ENCODE measurements at places on chromosomes 16 and 17. TPM values are rescaled to one million over a fixed set of nuclear protein-coding genes. Genes with fewer than 3 reads are reported as not detected.

KCNG4 gene
- total RNA-seq: not detected

NUTF2 gene
- total RNA-seq: 73.6 TPM

ALOX12B gene
- not detected for total RNA-seq

NACA2 gene
- not detected for total RNA-seq

HNF1B gene
- not detected for total RNA-seq

CEMP1 gene
- total RNA-seq: not detected

SPATA32 gene
- total RNA-seq: not detected

SLX1B gene
- 19.1 TPM for total RNA-seq

USH1G gene
- total RNA-seq: not detected

MGRN1 gene
- 30.5 TPM for total RNA-seq

KRTAP9-8 gene
- not detected for total RNA-seq

DNA sequence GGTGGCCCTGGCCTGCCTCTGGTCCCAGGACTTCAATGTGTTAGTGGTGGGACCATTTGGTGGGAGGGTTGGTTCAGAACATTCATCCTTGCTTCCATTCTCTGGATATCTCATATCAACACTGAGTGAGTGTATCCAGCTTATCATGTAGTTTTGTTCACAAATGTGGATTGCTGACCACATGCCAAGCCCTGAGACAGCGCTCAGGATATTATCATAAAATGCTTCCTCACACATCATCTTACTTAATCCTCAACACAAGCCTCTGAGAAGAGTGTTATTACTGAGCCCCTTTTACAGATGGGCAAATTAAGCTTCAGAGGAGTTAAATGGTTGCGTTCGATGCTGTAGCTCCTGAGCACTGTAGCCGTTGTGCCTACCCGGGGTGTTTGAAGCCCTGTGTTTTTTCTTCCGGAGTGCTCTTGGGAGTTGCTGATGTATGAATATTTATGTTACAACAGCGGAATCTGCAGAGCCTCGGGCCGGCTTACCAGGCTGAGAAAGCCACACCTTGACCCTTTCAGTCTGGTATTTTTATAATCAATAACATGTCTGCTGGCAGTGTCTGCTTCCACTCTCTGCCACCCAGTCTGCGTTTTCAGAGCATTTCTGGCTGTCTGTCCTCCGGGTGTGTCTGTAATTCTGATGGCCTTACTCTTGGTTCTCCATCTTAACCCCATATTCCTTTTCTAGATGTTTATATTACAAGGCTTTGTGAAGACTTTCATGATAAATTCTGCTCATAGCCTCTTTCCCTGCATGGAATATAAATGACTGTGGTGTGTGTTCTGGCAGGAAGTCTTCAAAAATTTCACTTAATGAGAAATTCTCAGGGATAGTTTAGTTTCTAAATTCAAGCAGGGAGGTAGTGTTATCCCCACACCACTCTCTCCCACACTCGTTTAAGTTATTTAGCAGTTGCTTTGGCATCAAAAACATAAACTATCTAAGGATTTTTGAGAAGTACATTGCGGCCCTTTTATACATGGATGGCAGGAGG is 2.9 kb downstream of the GLP2R start:
- peaks cover 32% of the 10 kb centered on the region for H3K27me3 ChIP-seq
- H3K4me1 ChIP-seq: no peaks in the 10 kb centered on the region
- H3K36me3 ChIP-seq: no peaks in the 10 kb centered on the region
- no peak overlapping the region for H3K4me3 ChIP-seq

GRCh38 chr16:50458667-50459495 is 89.3 kb upstream of the NKD1 start:
- H3K27ac ChIP-seq: no peak overlapping the region
- DNase-seq: no peak
- H3K4me1 ChIP-seq: no peaks in the 10 kb centered on the region
- peaks cover 100% of the 10 kb centered on the region for H3K27me3 ChIP-seq
- no peaks in the 10 kb centered on the region for H3K36me3 ChIP-seq

DNA sequence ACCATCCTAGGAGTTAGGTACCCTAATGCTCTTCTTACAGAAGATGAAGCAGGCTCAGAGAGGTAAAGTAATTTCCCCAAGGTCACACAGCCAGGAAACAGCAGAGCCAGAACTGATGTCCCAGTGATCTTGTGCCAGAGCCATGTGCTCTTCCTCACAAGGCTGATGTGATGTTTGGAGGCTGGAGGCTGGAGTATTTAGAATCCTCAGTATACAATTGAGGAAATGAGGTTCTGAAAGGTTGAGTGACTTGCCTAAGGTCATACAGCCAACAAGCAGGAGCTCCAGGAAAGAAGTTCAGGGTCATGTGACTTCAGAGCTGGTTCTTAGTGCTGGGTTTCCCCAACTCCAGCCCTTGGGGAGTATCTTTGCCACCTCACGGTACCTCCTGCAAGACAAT is 18.5 kb downstream of the ITPRIPL2 start:
- peaks cover 70% of the 10 kb centered on the region for H3K4me1 ChIP-seq
- H3K36me3 ChIP-seq: no peaks in the 10 kb centered on the region

- peak overlapping the region; percentile 41 for H3K27ac ChIP-seq
- no peak overlapping the region for H3K4me3 ChIP-seq
- peaks cover 19% of the 10 kb centered on the region for H3K36me3 ChIP-seq
- no peak for DNase-seq
- H3K27me3 ChIP-seq: no peaks in the 10 kb centered on the region
Observed at GRCh38 chr16:53865494-53865863, 161.5 kb downstream of the FTO start.

DNA sequence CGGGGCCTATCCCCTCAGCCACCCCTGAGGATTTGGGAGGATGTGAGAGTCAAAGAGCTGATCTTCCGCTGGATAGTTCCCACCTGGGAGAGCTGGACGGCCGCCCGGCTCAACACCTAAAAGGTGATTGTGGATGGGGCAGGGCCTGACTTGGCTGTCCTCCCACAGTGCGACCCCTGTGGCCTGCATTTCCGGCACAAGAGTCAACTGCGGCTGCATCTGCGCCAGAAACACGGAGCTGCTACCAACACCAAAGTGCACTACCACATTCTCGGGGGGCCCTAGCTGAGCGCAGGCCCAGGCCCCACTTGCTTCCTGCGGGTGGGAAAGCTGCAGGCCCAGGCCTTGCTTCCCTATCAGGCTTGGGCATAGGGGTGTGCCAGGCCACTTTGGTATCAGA is 4.5 kb downstream of the BCL6B start:
- peaks cover 4% of the 10 kb centered on the region for H3K36me3 ChIP-seq
- H3K4me3 ChIP-seq: peak overlapping the region; percentile 68
- no peak for DNase-seq
- H3K27ac ChIP-seq: peak overlapping the region; percentile 82

GRCh38 chr16:13945744-13946485 is 26.0 kb downstream of the ERCC4 start:
- no peaks in the 10 kb centered on the region for H3K27me3 ChIP-seq
- no peak overlapping the region for H3K4me3 ChIP-seq
- H3K4me1 ChIP-seq: no peaks in the 10 kb centered on the region
- no peak overlapping the region for H3K27ac ChIP-seq

GRCh38 chr16:3174618-3175148 is 13.3 kb upstream of the OR1F1 start:
- H3K4me3 ChIP-seq: no peak overlapping the region
- H3K4me1 ChIP-seq: peaks cover 33% of the 10 kb centered on the region

GRCh38 chr16:72847187-72848027 is 200.5 kb downstream of the ZFHX3 start:
- H3K36me3 ChIP-seq: no peaks in the 10 kb centered on the region
- no peak for DNase-seq
- peak overlapping the region; percentile 81 for H3K27ac ChIP-seq

- no peaks in the 10 kb centered on the region for H3K36me3 ChIP-seq
- H3K27me3 ChIP-seq: peaks cover 54% of the 10 kb centered on the region
- H3K4me3 ChIP-seq: no peak overlapping the region
- no peaks in the 10 kb centered on the region for H3K4me1 ChIP-seq
- H3K27ac ChIP-seq: no peak overlapping the region
- DNase-seq: no peak
Observed at GRCh38 chr16:80509872-80510271, 30.9 kb upstream of the DYNLRB2 start.

GRCh38 chr16:56332464-56333079 is 92.8 kb downstream of the AMFR start:
- H3K36me3 ChIP-seq: no peaks in the 10 kb centered on the region
- H3K27ac ChIP-seq: no peak overlapping the region
- peaks cover 24% of the 10 kb centered on the region for H3K4me1 ChIP-seq
- peak; percentile 60 for DNase-seq
- H3K4me3 ChIP-seq: no peak overlapping the region
- no peaks in the 10 kb centered on the region for H3K27me3 ChIP-seq

Data from left ventricle myocardium inferior (tissue), 1 donor.